Glomerular endothelial cell (primary cell): ENCODE measurements at places on chromosomes 11 and 22. TPM values are rescaled to one million over a fixed set of nuclear protein-coding genes. Genes with fewer than 3 reads are reported as not detected.

Gene ASPHD2
- 2.6 and 5.4 TPM in 2 replicates for total RNA-seq

DNA sequence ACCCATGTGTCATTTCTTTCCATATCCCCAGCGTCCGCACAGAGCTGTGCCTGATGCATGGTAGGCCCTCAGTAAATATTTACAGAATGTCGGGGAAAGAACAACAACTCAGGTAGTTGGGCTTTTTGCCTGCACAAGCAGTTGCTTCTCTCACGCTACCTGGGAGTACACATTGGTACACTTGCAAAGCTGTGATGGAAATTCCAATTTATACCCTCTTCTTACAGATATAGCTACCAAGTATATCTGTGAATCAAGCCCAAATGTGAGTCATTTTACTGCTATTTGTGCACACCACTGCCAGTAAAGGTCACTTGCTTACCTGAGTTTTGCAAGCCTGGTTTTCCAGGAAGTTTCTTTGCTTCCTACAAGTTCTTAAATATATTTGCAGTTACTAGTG lies 333.0 kb upstream of the NARS2 start:
- DNase-seq: no peak

Gene HIPK3
- total RNA-seq: 34.1 and 34.9 TPM in 2 replicates

GRCh38 chr22:21651521-21652009 lies 9.5 kb downstream of the SDF2L1 start:
- DNase-seq: no peak

GRCh38 chr11:95500466-95500865 lies 269.5 kb upstream of the SESN3 start:
- DNase-seq: no peak

GRCh38 chr11:118200901-118201680 lies 23.7 kb downstream of the JAML start:
- DNase-seq: no peak

DNA sequence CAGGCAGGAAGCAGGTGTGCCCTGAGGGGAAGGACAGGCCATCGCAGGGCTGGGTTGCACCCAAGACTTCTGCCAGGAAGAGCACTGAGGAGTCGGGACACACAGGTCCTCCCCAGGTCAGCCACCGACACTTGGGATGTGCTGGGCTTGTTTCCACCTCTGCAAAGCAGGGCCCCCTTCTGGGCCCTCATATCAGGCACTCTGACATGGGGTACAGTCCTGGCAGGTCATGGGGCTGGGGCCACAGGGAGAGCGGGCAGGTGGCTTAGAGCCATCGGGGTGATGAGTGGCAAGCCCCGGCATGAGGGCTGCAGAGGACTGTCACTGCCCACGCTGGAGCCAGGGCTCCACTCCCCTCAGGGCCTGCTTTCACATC lies 7.9 kb upstream of the ADORA2A start:
- no peak for DNase-seq

Gene DNAJB13
- not detected in 2 replicates for total RNA-seq

GRCh38 chr22:24040946-24041345 lies 29.8 kb downstream of the CABIN1 start:
- DNase-seq: no peak

Gene CFAP300
- 0.23 TPM in 1 of 2 replicates, not detected in the other for total RNA-seq

DNA sequence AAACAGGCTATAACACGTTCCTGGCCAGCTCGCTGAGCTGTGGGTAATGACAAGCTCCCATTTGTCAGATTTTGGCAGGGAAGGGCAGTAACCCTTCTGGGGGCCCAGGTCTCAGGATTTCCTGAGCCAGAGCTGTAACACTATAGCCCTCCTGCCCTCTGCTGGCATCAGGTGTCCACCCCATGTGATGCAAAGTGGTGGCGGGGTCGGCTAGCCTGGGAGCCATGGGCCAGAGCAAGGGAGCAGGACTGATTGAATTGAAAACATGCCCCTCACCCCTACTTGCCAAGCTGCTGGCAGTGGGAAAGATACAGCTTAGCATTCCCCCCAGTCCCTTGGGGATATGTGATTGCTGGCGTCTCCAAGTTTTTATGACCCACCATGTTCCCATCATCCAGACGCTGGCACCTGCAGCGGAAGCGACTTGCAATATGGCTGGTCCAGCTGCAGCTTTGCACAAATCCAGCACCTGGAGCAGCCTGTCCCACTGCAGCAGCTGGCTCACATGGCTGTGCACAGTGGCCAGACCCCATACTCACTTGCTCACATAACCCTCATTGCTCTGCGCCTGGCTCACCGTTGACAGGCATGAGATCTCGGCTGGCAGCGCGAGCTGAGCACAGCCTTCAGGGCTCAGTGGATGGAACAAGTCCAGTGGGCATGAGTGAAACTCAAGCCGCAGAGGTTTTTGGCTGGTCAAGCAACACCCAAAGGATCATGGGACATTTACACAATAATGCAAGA lies 1147.8 kb downstream of the JRKL start:
- no peak for DNase-seq

Gene NTM
- 10.3 and 13.2 TPM in 2 replicates for total RNA-seq

DNA sequence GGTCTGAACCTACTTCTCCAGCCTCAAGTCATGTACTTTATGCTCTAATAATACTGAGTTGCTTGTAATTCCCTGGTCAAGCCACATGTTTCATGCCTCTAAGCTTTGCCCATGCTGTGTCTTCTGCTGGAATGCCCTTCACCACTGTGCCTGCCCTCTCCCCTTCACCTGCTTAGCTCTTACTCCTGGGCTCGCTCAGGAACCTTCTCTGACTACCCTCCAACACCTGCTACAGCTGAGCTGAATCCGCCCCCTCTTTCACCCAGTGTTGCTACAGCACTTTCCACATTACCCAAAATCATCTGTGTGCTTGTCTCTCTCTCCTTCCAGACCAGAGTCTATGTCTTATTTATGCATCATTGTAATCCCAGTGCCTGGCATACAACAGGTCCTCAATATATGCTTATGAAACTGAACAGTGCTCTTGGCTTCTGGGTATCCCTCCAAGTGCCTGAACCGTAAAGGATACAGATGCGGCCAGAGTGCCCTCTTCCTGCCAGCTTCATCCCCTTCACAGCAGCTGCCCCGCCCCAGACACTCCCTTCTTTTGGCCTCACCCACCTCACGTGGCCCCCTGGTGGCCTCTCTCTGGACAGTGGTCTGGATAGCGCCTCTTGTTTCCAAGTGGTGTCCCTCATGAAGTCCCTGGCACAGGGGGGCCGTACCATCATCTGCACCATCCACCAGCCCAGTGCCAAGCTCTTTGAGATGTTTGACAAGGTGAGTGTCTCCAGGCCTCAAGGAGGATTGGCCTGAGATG lies 7.1 kb downstream of the ABCG4 start:
- DNase-seq: no peak

DNA sequence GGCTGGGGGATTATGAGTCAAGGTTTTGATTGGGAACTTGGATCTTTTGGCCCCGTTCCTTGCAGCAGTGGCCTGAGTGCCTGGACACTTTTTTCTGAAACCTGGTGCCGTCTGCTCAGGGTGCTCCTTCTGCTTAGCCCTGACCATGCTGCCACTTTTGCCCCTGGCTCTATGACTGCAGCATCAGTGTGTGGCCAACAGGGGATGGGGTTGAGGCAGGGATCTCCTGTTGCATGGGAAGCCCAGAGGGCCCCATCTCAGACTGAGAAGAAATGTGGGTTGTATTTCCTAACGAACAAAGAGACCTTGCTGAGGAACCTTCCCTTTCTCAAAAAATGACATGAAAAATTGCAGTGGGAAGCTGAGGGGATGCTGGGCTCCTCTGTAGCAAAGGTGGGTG lies 18.7 kb downstream of the POU2F3 start:
- DNase-seq: no peak

- DNase-seq: no peak
Observed at GRCh38 chr22:30731658-30732057, 37.0 kb downstream of the OSBP2 start.

GRCh38 chr22:34161431-34162123 lies 241.3 kb upstream of the LARGE1 start:
- DNase-seq: no peak
